ENCODE measurements at places on chromosomes 11 and 22.

DNA sequence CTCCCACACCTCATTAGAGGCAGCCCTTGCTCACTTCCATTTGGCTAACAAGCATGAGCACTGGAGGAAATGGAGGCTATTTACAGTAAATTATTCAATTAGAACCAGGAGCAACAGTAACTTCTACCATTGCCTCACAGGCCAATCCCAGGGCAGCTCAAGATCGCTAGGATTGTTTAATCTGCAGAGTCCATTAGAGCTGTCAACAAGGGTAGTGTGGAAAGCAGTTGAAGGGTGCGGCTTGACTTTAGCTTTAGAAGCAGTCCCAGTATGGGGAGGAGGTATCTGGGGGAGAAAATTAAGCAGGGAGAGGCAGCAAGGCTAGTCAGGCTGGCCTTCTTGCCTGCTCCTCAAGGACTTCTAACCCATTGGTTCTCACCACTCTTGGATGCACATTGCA lies 38.3 kb upstream of the CYP2R1 start:
- DNase-seq = no peak

DNA sequence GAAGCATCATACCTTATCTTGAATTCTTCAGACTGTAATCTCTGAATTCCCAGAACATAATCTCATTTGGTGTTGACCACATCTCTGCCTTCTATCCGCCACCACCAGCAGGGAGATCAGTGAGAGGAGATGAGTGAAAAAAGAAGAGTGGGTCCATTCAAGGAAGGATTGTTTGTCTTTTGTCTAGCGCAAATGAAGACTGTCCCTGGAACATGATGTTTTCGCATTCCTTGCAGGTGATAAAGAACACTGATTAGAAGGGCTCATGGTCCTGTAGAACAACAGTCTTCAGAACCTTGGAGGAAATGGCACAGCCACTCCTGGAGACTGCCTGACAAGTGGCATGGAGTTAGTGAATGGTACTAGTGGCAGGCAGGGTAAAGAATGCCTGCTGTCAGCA lies 869.6 kb downstream of the JRKL start:
- no peak for DNase-seq

DNA sequence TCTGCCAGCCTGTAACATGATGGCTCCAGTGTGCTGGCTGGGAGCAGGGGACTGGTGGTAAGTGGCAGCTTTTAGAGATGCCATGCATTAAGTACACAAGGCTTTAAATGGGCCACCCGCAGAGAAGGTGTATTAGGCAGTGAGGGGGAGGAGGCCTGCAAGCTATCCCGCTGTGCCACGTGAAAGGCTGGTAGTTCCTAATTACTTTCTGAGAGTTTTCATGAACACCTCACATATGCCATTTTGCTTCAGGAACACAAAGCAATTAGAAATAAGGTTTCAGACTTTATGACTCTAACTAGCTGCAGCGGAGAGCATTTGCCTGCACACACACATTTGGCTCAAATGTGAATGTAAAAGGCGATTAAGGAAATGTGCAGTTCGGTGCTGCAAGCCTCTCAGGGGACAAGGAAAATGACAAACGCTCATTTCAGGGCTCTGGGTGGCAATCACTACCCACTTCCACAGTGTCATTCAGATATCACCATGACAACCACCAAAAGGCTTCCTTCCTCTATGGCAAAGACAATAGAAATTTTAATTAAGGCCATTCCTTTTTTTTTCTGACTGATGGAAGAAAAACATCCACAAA lies 116.6 kb downstream of the PLEKHA7 start:
- no peak for DNase-seq

GRCh38 chr22:30251711-30252110 lies 5.2 kb upstream of the LIF start:
- no peak for DNase-seq
